ENCODE measurements at places on chromosomes 2 and 18.

- peak; percentile 7 for DNase-seq
Measured at GRCh38 chr2:158297606-158298005, 158.9 kb downstream of the CCDC148 start.

- DNase-seq: no peak
Measured at GRCh38 chr2:176979981-176980710, 232.4 kb upstream of the HNRNPA3 start.

- DNase-seq: no peak
Measured at GRCh38 chr2:170365686-170366085, 187.7 kb downstream of the MYO3B start.

GRCh38 chr2:133508546-133509165, 59.6 kb downstream of the NCKAP5 start:
- no peak for DNase-seq

GRCh38 chr2:15127876-15128275, 433.3 kb downstream of the NBAS start:
- no peak for DNase-seq

DNA sequence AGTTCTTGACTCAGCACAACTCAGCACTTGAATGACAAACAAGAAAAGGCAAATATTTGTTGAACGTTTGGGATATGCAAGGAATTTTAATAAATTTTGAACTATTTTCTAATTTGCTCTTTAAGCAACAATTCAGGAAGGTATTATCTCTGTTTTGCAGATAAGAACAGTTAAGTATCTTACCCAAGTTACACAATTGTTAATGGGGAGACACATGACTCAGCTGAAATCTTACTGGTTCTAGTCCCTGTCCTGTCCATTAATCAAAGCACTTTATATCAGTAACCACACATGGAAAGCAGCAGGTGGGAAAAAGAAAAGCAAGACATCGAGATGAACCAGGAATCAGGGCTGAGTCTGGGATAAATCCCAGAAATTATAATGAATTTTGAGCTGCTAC, 493.9 kb upstream of the PIK3C3 start:
- DNase-seq: peak; percentile 14

DNA sequence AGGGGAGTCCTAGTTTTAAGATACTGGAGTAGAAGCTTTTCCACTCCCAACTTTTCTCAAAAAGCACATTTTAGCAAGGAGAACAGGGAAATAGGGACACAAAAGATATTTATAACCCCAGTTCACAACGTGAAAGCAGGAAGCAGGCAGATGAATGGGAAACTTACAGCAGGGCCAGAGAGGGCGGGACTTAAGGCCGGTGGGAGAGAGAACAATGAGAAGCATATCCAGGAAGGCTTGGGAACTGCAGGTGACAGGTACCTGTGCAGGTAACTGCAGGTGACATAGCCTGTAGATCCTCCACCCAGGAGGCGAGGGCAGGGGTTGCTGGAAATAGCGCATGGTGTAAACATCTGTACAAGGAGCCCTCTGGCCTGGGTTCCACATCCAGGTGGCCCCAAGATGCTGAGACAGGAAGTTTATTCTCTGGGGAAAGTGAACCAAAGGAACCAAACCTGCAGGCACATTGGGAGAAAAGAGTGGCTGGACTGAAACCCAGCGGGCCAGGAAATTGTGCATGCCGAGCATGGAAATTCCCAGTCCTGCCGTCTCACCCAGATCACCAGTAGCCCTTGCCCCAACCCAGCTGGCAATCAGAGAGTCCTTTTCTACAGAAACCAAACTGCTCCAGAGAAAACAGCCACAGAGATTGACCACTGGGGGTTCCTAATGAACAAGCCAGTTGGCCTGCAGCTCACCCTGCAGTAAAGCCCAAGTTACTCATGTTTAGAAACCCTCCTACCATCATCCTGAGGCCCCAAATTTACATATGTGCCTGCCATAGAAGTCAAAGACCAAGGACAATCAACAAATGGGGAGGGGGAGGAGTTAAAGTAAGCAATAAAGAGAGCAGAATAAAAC, 24.3 kb upstream of the COL6A3 start:
- no peak for DNase-seq

DNA sequence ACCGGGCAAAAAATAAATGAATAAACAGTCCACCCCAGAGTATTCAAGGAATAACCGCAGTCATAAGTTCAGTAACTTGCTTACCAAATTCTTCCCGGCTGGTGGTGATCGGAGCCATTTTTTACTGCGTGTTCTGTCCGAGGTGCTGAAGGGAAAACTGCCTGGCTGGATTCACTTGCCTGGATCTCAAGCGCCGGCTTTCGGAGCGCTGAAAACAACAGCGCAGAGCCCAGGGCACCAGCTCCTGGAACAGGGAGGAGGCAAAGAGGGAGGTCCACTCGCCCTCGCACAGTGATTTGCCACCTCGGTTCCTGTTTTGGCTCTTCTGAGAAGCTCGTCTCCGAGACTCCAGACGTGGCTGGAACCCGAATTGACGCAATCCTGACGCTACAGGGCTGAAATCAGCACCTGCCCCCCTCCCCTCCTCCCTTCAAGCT, at the start of gene SYT4:
SYT4 (minus strand) TSS at position 327 of the 437 bp plus-strand sequence; CDS start at position 118, 209 bp downstream.
- peak; percentile 78 for DNase-seq

- no peak for DNase-seq
Measured at GRCh38 chr2:144524118-144525009, 4.4 kb upstream of the ZEB2 start.

- no peak for DNase-seq
Measured at GRCh38 chr2:128311216-128311754, 7.4 kb downstream of the HS6ST1 start.

DNA sequence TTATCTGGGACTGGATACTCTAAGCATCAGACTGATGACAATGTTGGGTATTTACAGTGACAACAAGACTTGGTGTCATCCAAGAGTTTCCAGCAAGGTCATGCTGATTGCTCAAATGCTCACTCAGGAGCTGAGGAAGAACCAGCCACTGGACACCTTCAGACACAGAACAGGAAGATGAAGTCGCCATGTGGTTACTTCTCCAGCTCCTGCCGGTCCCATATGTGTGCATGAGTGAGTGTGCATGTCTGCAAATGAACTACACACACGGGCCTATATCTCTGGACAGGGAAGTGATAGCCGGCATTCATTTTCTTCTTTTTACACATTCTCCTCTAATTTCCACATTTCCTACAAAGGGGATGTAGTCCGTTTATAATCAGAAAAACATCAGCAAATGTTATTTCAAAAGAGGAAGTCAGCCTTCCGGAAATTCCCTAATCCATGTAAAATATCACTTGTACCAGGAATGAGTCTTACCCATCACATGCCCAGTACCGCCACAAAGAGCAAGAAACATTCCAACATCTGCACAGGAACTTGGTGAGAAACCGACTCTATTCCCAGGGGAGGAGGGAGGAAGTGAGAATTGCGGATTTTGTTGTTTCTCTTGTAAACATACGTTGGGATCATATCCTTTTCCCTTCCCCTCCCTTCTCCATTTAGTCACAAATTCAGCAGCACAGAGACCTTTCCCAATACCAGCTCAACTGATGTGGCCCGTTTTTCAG, 10.8 kb downstream of the RFX8 start:
- peak; percentile 53 for DNase-seq

GRCh38 chr2:38187541-38188011, 111.6 kb upstream of the CYP1B1 start:
- peak; percentile 99 for DNase-seq

DNA sequence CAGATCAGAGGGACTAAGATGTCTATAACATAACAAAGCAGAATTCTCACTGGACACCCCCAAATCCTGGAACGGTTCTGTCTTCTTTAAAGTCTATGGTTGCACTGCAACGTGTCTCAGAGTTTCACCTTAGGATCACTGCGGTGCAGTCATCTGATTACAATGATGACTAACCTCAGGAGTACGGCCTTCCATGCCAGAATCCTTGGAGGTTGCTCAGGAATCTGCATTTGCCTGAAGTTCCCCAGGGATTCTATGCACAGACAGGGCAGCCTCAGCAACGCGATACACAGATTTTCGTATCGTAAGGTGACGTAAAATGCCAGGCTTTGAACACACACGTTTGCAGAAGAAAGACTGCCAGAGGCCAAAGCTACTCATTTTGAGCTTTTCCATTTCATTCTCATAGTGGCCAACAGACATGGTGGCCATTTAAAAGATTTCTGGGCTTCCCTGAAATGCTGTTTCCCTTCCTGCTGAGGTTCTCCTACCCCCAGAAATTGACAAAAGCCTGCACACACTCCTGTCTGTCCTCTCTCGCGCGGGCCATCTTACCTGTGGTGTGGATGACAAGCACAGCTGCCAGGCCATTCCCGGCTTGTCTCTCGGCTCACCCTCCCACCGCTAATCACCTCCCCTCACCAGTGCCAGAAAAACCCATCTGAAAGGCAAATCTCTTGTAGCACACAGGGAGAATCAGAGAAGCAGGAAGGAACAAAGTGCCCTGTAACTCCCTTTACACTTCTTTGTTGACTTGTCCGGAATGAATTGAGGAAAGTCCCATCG, 148.8 kb downstream of the ACKR3 start:
- DNase-seq: peak; percentile 18

DNA sequence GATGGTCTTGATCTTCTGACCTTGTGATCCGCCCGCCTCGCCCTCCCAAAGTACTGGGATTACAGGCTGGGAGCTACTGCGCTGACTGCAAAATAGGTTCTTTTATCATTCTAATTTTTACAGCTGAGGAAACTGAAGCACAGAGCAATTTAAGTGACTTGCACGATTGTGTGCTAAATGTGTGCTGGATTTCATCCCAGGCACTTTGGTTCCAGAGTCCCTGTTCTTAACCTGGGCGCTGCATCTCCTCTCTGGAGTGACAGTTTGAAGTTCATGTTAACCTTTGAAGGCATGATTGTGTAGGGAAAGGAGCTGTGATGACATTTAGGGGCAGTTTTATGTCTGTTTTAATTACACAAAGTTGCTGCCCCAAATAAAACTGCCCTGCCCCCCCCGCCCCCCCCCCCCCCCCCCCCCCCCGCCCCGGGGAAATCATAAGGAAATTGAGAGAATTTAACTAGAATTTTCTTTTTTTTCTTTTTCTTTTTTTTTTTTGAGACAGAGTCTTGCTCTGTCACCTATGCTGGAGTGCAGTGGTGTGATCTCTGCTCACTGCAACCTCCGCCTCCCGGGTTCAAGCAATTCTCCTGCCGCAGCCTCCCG, 5.6 kb downstream of the ACSL3 start:
- DNase-seq: no peak

Measured in iris pigment epithelial cell (primary cell).